ENCODE measurements at places on chromosomes 7 and 10. TPM values are rescaled to one million over a fixed set of nuclear protein-coding genes. Genes with fewer than 3 reads are reported as not detected.

- H3K27me3 ChIP-seq: no peaks in the 10 kb centered on the region
- H3K27ac ChIP-seq: no peak overlapping the region
- H3K4me1 ChIP-seq: no peaks in the 10 kb centered on the region
- no peak overlapping the region for H3K4me3 ChIP-seq
Measured at GRCh38 chr10:122568551-122568950, 8.0 kb downstream of the DMBT1 start.

DNA sequence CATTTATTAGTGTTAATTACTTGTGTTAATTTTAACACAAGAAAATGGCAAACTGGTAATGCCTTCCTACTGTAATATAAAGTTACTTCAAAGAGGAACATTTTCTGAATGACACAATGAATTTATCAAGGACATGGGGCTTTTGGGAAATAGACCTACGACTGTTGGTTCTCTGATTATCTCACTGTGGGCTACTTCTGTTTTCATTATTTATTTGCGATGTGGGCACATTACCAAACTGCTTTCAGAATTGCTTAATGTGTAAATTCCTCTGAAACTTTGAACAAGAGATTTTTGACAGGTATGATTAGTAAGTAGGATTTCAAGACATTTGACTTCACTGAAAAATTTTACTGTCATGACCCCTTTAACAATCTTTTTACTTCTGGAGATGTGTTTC lies 535.6 kb downstream of the CNTNAP2 start:
- no peak overlapping the region for H3K4me3 ChIP-seq
- DNase-seq: no peak
- H3K36me3 ChIP-seq: no peaks in the 10 kb centered on the region
- H3K4me1 ChIP-seq: no peaks in the 10 kb centered on the region

DNA sequence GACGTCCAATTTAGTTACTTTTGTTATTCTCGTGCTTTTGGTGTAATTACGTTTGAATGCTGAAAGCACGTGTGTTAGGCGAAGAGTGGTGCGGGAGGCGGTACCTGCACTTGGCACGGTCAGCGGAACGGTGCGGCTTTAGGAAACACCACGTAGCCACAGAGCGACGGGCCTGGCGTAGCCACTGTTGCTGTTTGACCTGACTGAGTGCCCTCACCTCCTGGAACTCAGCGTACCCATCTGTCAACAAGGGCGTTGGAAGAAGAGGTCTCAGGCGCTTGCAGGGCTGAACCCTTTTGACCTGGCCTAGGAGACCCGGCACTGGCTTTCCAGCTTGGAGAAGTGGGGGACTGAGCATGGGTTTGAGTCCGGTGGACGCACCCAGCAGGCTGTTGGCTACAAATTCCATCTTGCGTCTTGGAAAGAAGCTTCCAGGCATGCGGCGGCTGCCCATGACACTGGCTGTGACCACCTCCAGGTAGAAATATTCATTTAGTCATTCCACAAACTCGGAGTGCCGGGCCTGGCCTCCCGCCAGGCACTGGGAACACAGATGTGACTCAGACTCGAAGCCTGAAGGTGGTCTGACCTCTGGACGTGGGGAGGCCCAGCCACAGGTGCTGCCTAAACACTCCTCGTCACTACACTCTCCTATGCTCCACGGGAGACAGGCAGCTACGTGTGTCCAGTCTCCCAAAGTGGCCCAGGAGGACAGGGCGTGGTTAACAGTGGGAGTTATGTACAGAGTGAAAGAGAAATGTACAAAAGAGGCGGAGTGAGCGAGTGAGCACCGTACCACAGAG lies 22.2 kb downstream of the FAM20C start:
- DNase-seq: no peak
- H3K27ac ChIP-seq: no peak overlapping the region
- H3K27me3 ChIP-seq: no peaks in the 10 kb centered on the region
- no peaks in the 10 kb centered on the region for H3K4me1 ChIP-seq
- H3K36me3 ChIP-seq: no peaks in the 10 kb centered on the region

- no peak overlapping the region for H3K4me3 ChIP-seq
- no peak for DNase-seq
- no peak overlapping the region for H3K27ac ChIP-seq
- H3K4me1 ChIP-seq: peaks cover 26% of the 10 kb centered on the region
Measured at GRCh38 chr7:6028563-6028962, 2.6 kb upstream of the ANKRD61 start.

- no peak for DNase-seq
- no peak overlapping the region for H3K27ac ChIP-seq
- H3K4me3 ChIP-seq: no peak overlapping the region
- no peaks in the 10 kb centered on the region for H3K27me3 ChIP-seq
- H3K36me3 ChIP-seq: no peaks in the 10 kb centered on the region
Measured at GRCh38 chr10:19728376-19728775, 87.9 kb upstream of the PLXDC2 start.

DNA sequence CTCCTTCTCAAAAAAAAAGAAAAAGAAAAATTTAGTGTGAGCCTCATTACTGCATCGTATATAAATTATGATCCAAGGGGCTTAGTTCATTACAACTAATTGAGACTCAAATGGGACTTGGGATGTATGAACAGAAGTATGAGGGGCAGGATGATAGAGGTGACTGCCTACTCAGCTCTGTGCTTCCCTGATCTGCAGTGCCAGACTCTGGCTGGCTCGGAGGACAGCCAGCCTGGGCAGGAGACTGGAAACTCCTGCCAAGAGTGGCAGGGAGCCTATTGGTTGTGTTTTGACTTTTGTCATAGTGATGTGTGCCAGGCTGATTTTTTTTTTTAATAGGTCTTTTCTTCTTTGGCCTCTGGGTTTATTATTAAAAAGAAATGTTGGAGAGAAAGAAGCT lies 73.8 kb upstream of the GTF2IRD1 start:
- H3K27ac ChIP-seq: no peak overlapping the region
- H3K4me3 ChIP-seq: no peak overlapping the region
- H3K4me1 ChIP-seq: no peaks in the 10 kb centered on the region

Gene NODAL
- not detected for total RNA-seq

Gene TAX1BP1
- total RNA-seq: 82.1 TPM

Gene NXPH1
- total RNA-seq: not detected

Gene OR2A12
- total RNA-seq: not detected

Gene ZNF853
- total RNA-seq: 4.5 TPM

Data from CD8-positive, alpha-beta memory T cell (primary cell).